Esophagus muscularis mucosa (tissue), 4 donors: ENCODE measurements at places on chromosomes 11 and 22. TPM values are rescaled to one million over a fixed set of nuclear protein-coding genes. Genes with fewer than 3 reads are reported as not detected.
A peak's percentile ranks its signal among the peaks of the same experiment; 100 is the strongest.

DNA sequence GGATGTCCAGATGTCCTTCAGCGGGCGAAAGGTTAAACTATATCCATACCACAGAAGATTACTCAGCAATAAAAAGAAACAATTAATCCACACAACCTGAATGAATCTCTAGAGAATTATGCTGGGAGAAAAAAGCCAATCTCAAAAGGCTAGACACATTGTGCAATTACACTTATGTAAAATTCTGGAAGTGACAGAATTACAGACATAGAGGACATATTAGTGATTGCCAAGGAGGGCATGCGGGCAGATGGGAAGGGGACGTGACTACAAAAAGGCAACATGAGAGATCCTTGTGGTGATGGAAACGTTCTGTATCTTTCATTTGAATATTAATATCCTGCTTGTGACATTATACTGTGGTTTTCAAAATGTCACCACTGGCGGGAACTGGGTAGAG, 103.5 kb upstream of the BMAL1 start:
- H3K4me3 ChIP-seq, result no peak overlapping the region
- no peaks in the 10 kb centered on the region for H3K27me3 ChIP-seq
- H3K36me3 ChIP-seq, result no peaks in the 10 kb centered on the region
- no peak for DNase-seq
- no peaks in the 10 kb centered on the region for H3K4me1 ChIP-seq
- H3K27ac ChIP-seq, result no peak overlapping the region

GRCh38 chr22:50317178-50317577, 9.6 kb downstream of the DENND6B start:
- H3K4me1 ChIP-seq, result peaks cover 18% of the 10 kb centered on the region
- no peak overlapping the region for H3K4me3 ChIP-seq
- H3K36me3 ChIP-seq, result no peaks in the 10 kb centered on the region
- no peaks in the 10 kb centered on the region for H3K27me3 ChIP-seq
- no peak overlapping the region for H3K27ac ChIP-seq

Gene SCT
- not detected for total RNA-seq

GRCh38 chr11:33892906-33893594, 1.2 kb upstream of the LMO2 start:
- no peaks in the 10 kb centered on the region for H3K27me3 ChIP-seq
- no peak overlapping the region for H3K4me3 ChIP-seq
- no peak overlapping the region for H3K27ac ChIP-seq
- peaks cover 5% of the 10 kb centered on the region for H3K4me1 ChIP-seq
- DNase-seq, result no peak

DNA sequence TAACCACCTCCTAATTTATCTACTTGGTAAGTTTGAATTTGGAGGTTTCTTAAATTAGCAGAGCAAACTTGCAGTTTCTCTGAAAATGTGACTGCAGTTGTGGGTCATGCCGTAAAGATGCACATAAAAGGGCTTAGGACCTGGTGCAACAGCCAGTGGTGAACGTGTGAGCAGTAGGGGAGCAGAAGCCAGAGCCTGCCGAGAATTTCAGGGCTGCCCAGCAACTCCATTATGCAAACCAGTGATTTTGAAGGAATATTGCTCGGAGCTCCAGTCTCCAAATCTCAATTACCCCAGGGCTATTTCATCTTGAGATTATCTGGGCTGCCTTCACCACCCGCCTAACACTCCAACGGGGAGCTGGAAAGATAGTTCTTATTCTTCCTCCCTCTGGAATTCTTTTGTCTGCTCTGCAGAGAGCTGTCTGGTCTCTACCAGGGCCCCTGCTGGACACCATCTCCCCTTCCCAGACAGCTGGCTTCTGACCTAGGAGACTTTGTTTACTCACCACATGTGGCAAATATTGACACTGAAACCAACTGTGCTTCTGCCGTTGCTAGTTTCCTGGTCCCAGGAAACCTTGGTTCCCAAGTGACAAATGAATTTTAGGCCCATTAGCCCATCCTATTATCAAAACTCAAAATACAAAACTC, 93.9 kb downstream of the DSCAML1 start:
- no peaks in the 10 kb centered on the region for H3K4me1 ChIP-seq
- no peak overlapping the region for H3K4me3 ChIP-seq
- peaks cover 29% of the 10 kb centered on the region for H3K27me3 ChIP-seq
- no peak overlapping the region for H3K27ac ChIP-seq
- DNase-seq, result no peak

Gene GLYATL1
- total RNA-seq, result not detected

DNA sequence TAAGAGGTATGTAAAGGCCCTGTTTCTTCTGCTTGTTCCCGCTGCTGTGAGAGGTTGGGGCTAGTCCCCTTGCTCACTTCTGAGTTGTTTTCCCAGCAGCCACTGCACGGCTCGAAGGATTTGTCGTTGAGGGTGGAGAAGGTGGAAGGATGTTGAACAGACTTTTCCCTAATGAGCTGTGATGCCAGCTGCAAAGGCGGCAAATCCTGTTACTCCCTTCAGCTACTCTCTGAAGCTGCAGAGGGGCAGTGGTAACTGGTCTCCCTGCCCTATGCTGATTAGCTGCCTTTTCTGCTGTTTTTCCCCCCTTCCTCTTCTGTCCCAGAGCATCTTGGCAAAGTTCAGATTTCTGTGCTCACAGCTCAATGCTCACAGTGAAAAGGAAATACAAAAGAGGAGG, 90.4 kb upstream of the SLC25A18 start:
- H3K4me1 ChIP-seq, result peaks cover 6% of the 10 kb centered on the region
- no peak for DNase-seq
- no peak overlapping the region for H3K27ac ChIP-seq
- H3K36me3 ChIP-seq, result no peaks in the 10 kb centered on the region
- H3K4me3 ChIP-seq, result no peak overlapping the region

GRCh38 chr11:99383648-99384245, 363.0 kb downstream of the CNTN5 start:
- H3K4me3 ChIP-seq, result no peak overlapping the region
- no peaks in the 10 kb centered on the region for H3K36me3 ChIP-seq
- no peaks in the 10 kb centered on the region for H3K27me3 ChIP-seq
- no peak for DNase-seq

Gene OR52I1
- total RNA-seq, result not detected

DNA sequence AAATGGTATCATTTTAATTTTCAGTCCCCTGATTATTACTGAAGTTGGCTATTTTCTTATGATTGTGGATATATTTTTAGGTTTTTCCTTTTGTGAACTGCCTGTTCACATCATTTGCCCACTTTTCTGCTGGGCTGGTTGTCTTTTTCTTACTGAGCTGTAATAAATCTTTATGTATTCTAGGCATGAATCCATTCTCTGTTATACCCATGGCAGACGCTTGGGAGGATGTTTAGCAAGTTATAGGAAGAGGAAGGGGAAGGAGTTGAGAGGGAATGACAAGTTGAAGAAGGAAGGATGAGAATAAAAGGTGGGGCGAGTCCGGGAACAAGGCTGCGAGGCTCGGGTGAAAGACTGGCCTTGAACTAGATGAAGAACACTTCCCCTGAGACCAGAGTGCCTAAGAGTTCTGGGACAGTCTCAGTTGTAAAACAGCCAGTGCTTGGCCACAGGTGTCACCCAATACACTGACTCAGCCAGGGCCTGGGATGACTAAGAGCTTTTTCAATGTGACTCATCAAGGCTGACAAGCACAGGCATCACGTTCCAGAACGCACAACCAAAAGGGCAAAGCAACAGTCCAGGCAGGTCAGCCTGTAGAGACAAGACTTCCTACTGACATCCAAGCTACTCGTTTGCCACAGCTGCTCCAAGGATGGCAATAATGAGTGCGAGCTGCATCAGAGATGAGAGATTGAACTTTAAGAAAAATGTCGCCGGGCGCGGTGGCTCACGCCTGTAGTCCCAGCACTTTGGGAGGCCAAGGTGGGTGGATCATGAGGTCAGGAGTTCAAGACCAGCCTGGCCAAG, 35.2 kb downstream of the LRFN4 start:
- H3K4me3 ChIP-seq, result no peak overlapping the region
- DNase-seq, result no peak
- no peaks in the 10 kb centered on the region for H3K36me3 ChIP-seq
- H3K27me3 ChIP-seq, result no peaks in the 10 kb centered on the region

DNA sequence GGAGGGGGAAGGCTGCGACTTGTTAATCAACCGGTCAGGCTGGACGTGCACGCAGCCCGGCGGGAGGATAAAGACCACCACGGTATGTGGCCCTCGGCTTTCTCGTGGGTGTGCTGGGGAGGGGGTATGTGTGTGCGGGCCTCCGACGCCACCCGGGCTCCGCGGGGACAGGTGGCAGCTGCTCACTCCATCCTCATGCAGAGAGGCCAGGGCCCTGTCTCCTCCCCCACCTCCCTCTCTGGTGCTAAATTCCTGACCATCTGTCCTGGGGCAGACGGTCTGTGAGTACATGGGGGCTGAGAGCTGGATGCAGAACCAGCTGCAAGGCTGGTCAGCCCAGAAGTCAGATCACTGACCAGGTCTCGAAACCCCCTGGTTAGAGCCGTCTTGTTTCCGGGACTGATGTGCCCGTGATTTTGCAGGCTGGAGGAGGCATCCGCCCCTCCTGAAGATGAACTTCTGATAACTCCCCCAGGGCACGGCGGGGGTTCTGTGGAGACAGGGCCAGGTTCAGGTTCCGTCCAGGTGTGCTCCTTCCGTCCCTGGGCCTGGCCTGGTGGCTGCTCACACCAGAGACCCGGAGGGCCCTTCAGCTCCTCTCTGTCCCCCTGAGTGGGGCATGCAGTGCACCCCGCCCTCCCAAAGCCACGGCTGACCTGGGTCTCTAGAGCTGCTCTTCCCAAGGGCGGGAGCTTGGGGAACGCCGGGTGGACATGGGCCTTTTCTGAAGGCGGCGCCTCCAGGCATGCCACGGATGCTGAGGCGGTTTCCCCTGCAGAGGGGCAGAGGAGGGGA, 1119.7 kb downstream of the BRD1 start:
- H3K27me3 ChIP-seq, result no peaks in the 10 kb centered on the region
- H3K4me1 ChIP-seq, result no peaks in the 10 kb centered on the region
- H3K27ac ChIP-seq, result no peak overlapping the region
- H3K4me3 ChIP-seq, result no peak overlapping the region
- H3K36me3 ChIP-seq, result no peaks in the 10 kb centered on the region
- DNase-seq, result no peak

- DNase-seq, result no peak
- no peak overlapping the region for H3K27ac ChIP-seq
- H3K4me3 ChIP-seq, result no peak overlapping the region
- H3K4me1 ChIP-seq, result peaks cover 92% of the 10 kb centered on the region
Observed at GRCh38 chr11:114208377-114208776, 87.8 kb upstream of the NNMT start.

Gene HORMAD2
- total RNA-seq, result not detected

- no peaks in the 10 kb centered on the region for H3K27me3 ChIP-seq
- no peak for DNase-seq
- no peak overlapping the region for H3K4me3 ChIP-seq
- H3K36me3 ChIP-seq, result no peaks in the 10 kb centered on the region
Observed at GRCh38 chr11:38019072-38019775, 1421.2 kb upstream of the RAG2 start.

Gene PGM2L1
- 5.6 TPM for total RNA-seq

GRCh38 chr11:57805780-57806179, 44.2 kb downstream of the CTNND1 start:
- peaks cover 25% of the 10 kb centered on the region for H3K4me1 ChIP-seq
- no peak for DNase-seq
- no peak overlapping the region for H3K27ac ChIP-seq
- peaks cover 95% of the 10 kb centered on the region for H3K36me3 ChIP-seq

Gene CNTN5
- 0.06 TPM for total RNA-seq

Gene USP28
- total RNA-seq, result 25.2 TPM

- no peaks in the 10 kb centered on the region for H3K27me3 ChIP-seq
- H3K4me3 ChIP-seq, result no peak overlapping the region
- no peak overlapping the region for H3K27ac ChIP-seq
- H3K4me1 ChIP-seq, result peaks cover 12% of the 10 kb centered on the region
- no peaks in the 10 kb centered on the region for H3K36me3 ChIP-seq
- no peak for DNase-seq
Observed at GRCh38 chr11:128188346-128189004, 398.9 kb downstream of the ETS1 start.

GRCh38 chr11:9259981-9260837, 4.9 kb downstream of the DENND5A start:
- no peaks in the 10 kb centered on the region for H3K27me3 ChIP-seq
- peaks cover 47% of the 10 kb centered on the region for H3K4me1 ChIP-seq
- H3K4me3 ChIP-seq, result no peak overlapping the region
- no peaks in the 10 kb centered on the region for H3K36me3 ChIP-seq
- no peak for DNase-seq

Gene SCUBE1
- total RNA-seq, result 33.3 TPM

Gene ARHGEF12
- 102 TPM for total RNA-seq

DNA sequence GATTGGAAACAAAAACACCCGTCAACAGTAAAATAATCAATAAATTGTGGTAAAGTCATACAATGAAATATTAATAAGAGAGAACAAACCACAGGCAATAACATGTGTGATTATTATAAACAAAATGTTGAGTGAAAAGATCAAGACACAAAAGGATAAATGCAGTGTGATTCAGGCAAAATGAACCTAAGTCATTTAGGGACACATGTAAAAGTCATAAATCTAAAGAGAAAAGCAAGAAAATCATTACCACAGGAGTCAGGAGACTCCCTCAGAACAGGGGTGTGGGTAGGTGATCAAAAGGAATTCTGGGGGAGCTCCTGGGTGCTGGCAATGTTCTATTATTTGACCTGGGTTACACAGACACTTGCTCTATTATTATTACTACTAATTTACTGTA, 47.9 kb upstream of the PPP2R1B start:
- H3K36me3 ChIP-seq, result peaks cover 3% of the 10 kb centered on the region
- H3K27me3 ChIP-seq, result no peaks in the 10 kb centered on the region
- peaks cover 22% of the 10 kb centered on the region for H3K4me1 ChIP-seq
- H3K27ac ChIP-seq, result peak overlapping the region; percentile 74
- no peak for DNase-seq
- H3K4me3 ChIP-seq, result no peak overlapping the region

- H3K4me3 ChIP-seq, result no peak overlapping the region
- H3K27me3 ChIP-seq, result no peaks in the 10 kb centered on the region
- peaks cover 78% of the 10 kb centered on the region for H3K4me1 ChIP-seq
- H3K36me3 ChIP-seq, result no peaks in the 10 kb centered on the region
- no peak for DNase-seq
Observed at GRCh38 chr11:12182676-12183541, 72.5 kb downstream of the MICAL2 start.

Gene OR51E2
- 1.8 TPM for total RNA-seq

Gene ARHGAP42
- 5.1 TPM for total RNA-seq

Gene KCNJ5
- total RNA-seq, result 1.2 TPM

Gene MAPK8IP2
- total RNA-seq, result 1.2 TPM

DNA sequence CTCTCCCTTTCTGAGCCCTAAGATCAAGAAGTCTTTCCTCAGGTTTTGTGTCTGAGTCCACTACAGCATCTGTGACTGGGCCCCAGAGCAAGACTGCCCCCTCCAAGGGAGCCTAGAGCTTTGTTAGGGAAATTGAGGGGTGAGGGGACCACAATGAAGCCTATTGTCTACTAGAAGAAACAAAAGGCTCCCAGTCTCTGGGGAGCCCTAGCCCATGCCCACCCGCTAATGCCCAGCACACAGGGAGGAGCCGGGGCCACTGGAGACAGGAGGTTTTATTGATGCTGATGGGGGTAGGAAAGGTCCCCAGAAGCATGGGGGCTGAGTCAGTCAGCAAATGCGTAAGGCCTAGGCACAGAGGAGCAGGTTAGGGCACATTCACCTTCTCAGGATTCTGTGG, 14.0 kb downstream of the RHOG start:
- DNase-seq, result no peak
- no peak overlapping the region for H3K27ac ChIP-seq
- H3K4me3 ChIP-seq, result no peak overlapping the region
- H3K36me3 ChIP-seq, result peaks cover 51% of the 10 kb centered on the region
- H3K4me1 ChIP-seq, result peaks cover 9% of the 10 kb centered on the region

Gene BTBD18
- not detected for total RNA-seq

Gene PRCP
- 29.1 TPM for total RNA-seq

GRCh38 chr11:64566042-64566914, 24.7 kb upstream of the SLC22A12 start:
- no peak for DNase-seq
- H3K4me3 ChIP-seq, result no peak overlapping the region
- H3K27ac ChIP-seq, result no peak overlapping the region
